ENCODE measurements at places on chromosomes 1 and 21.

DNA sequence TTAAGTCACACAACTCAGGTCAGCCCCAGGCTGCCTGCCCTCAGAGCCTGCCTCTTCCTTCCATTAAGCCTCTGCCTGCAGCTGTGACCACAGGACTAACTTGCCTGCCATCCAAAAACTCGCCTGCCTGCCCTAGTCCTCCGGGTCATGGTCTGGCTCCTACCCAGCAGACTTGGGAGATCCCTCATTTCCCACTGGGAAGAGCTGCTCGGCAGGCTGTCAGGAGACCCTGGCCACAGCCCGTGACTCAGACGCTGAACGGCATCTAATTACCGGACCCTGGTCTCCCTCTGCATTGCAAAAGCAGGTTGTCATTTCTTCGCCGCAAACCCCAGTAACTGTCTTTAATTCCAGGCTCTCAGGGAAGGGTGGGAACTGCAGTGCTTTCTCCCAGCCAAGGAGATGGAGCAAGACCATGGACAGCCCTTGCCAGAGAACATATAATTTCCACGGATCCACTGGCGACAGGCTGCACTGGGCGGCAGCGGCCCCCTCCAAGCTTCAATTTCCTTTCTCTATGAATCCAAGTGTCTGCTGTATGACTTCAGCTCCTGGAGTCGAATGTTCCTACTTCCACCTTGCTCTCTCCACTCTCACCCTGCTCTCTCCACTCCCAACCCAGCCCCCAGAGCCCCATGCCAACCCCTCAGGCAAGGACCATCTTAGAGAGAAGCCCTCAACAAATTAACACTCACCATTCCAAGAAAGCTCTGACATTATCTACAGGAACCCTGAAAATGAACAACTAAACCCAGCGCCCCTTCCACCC is 20.4 kb downstream of the OLFML2B start:
- DNase-seq, result no peak

GRCh38 chr21:21458124-21458631 is 460.0 kb downstream of the NCAM2 start:
- no peak for DNase-seq

DNA sequence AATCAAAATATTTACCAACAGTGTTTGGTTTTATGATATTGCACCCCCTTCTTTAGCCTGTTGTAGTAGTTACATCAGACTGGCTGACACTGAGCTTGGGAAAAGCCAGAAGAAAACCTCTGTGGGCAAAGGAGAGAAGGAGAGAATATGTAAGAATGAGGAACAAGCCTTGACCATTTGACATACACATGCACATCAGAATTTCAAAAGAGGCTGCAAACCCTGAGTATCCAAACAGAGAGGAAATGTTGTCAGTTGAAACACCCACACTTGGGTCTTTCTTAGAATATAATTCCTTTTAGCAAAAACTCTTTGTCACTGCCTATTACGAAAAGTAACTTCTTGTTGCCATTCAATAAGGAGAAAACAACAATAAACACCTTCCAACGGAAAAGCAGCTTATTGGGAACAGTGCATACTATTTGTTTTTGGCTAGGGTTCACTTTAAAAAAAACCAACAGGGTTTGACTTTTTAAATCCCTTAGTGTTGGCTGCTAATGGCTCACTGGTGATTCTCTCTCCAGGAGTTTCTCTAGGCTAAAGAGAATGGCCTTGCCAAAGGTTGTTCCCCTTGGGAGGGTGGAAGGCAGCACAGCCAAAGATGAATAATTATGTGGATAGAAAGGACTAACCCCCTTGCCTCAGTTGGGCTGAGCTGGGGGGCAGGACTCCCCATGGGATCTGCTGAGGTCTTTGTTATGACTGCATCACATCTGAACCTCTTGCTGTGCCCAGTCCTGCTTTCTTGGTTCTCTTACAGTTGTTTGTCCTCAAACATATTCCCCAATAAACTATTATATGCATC is 48.9 kb downstream of the GORAB start:
- no peak for DNase-seq

DNA sequence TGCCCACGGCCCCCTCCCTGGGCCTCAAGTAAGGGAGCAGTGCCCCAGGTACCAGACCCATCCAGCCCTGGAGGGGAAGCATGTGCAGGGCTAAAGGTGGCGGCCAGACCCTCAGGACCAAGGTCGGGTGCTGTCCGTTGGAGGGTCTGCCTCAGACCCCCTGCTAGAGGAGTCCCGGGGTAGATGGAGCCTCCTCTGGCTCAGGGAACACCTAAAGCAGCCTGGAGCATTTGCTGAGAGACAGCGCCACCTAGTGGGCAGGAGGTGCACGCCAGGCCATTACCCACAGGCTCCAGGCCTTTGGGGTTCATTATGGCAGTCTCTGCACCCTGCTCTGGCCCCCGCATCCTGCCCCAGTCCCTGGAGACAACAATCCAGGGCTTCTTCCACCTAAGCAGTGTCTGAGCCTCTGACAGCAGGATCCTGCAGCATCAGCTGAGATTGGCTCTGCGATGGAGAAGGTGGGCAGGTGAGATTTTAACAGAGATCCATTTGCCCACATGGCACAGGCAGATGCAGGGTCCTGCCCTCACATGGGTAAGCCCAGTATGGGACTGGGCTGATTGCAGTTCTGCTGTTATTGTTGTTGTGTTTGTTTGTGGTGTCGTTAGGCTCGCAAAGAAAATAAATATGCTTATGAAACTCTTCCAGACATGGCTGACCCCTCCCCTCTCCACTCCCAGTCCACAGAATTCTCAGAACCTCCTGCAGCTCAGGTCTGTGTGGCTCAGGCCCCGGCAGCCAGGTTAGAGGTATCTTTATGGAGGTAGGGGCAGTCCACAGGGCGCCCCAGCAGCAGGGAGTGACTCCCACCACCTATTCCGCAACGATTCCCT is 42.4 kb downstream of the CTNNBIP1 start:
- DNase-seq, result peak; percentile 81

DNA sequence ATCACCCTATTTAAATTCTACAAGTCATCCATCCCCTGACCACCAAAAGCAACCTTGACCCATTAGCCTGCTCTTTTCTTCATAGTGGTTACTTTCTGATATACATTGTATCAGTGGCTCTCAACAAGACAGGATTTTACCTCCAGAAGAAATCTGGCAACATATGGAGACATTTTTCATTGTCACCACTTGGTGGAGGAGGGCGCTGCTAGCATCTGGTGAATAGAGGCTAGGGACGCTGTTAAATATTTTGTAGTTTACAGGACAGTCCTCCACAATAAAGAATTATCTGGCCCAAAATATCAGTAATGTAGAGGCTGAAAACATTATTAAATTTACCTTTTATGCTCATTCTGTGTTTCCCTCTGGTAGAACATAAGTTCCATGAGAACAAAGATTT is 6.1 kb downstream of the HSPA13 start:
- no peak for DNase-seq

DNA sequence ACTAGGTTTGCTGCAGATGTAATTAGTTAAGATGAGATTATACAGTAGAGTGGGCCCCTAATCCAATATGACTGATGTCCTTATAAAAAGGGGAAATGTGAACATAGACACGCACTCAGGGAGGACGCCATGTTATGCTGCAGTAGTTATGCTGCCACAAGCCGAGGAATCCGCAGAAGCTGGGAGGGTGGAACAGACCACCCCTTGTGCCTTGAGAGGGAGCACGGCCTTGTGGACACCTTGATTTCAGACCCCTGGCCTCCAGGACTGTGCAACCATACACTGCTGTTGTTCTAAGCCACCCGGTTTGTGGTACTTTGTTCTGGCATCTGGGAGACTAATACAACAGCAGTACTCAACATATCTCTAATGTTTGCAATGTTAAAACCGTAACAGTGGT is 57.9 kb upstream of the HIVEP3 start:
- no peak for DNase-seq

GRCh38 chr1:41726899-41727748 is 191.6 kb downstream of the HIVEP3 start:
- DNase-seq, result peak; percentile 82

GRCh38 chr1:226026833-226027232 is 27.7 kb upstream of the SDE2 start:
- no peak for DNase-seq

DNA sequence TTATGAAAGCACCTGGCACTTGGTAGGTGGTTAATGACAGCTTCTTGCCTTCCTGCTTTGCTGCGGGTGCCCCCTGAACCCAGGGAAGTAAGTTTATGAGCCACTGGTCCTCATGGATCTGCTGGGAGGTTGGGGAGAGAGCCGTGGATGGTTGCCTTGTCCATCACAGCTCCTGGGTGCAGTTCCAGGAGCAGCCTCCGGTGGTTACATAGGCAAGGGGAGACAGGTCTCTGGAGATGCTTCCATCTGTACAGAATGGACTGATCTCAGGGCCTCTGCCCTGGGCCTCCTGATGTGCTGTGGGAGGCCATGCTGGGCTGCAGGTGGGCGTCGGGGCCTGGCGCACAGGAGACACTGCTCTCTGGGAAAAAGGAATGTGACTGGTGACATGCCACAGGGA is 31.6 kb upstream of the ARHGEF10L start:
- no peak for DNase-seq

DNA sequence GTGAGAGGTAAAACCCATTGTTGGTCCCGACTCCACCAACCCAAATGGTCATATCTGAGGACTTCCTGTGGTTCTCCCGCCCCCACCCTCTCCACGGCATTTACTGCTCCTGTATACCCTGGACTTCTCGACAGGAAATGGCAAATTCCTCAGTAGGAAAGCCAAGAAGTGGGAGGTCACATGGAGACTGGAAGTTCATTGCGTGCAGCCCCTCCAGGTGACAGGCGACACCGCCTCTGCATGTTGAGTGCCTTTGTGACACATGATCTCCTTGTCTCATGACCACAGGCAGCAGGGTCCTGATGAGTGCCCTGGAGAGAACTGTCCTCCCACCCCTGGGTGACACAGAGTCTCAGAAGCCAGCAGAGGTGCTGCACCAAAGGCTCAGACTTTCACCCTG is 24.2 kb downstream of the ERG start:
- no peak for DNase-seq

DNA sequence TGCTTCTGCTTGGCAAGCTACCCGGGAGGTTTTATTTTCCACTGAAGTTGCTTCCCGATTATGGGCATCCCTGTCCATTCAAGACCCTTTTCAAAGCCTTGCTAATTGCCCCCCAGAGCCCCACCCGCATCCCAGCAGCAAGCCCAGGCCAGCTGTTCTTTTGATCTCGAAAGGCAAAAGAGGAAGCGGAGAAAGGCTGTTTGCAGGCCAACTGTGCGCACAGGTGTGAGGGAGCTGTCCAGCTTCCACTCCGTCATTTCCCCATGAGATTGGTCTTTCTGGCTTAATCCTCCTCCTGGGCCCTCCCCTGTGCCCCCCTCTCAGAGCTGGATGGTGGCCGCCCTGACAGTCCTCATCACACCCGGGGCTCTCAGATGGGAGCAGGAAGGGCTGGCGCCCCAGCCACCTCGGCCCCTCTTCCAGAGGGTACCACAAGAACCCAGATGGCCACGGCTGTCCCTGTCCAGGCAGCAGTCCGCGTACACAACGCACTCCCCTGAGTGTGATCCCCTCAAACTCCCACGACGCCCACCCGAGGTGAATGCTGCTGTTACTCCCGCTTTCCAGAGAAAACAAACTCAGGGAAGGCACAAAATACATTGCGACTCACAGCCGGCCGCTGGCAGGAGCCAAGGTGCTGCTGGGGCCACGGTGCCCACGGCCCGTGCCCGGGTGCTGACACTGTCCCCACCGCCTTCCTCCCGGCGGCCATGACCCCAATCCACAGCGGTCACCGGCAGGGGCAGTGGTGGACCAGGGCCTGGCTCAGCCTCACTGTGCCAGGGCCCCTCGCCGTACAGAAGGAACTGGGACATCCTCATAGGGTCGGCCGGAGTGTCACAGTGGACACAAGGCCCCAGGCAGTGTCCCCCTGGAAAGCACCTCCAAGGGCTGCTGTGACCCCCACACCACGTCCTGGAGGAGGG is 121.9 kb downstream of the CRYAA start:
- DNase-seq, result no peak

DNA sequence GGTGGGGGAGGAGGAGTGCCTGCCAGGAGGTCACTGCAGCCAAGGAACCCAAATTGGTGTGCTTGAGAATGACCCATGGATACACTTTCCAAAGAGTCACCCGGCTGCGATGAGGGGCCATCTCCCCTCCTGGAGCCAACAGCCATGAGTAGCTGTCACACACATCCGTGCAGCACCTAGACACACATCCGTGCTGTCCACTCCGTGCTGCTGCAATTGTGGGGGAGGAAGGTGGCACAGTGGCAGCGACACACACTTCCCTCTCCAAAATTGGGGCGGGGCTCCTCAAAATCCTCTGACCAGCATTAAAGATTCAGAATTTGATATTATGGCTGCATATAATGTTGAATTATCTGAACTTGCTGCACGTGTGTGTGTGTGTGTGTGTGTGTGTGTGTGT is 15.8 kb downstream of the TP73 start:
- DNase-seq, result no peak

- DNase-seq, result no peak
Measured at GRCh38 chr21:42346866-42347600, 3.8 kb downstream of the TFF2 start.

- DNase-seq, result no peak
Measured at GRCh38 chr1:43366179-43366578, 1.6 kb downstream of the ELOVL1 start.

DNA sequence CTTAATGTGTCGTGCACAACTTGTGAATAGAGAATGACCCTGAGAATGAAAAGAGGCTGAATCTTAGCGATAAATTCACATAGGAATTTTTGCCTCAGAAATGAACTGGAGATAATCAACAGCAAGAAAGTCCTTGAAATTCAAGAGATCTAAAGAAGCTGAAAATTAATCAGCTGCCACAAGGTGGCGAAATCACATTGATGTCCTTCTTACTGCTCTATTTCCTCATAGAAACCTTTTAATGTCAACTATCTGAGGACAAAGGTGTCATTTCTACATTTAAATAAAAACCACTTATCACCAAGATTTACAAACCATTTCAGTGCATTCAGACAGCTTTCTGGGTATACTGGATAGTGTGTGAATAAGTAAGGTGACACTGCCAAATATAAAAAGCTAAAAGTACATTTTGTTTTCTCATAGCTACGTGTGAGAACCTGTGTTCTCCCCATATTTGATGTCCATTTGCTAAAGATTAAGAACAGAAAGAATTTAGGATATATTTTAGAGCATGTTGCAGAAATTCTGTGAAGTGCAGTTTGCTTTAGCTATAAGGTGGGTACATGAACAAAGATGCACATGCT is 485.3 kb upstream of the PTBP2 start:
- no peak for DNase-seq

- DNase-seq, result no peak
Measured at GRCh38 chr1:53946252-53947171, at the start of gene LRRC42. LRRC42 (plus strand) TSS chr1:53946350; CDS start chr1:53952000, 5,650 bp downstream.
